Stimulated activated CD8-positive, alpha-beta memory T cell treated with anti-CD3 and anti-CD28 coated beads, Interleukin-7, amount 100 ng/mL, for 48 hours (primary cell): ENCODE measurements at places on chromosomes 4 and X.

DNA sequence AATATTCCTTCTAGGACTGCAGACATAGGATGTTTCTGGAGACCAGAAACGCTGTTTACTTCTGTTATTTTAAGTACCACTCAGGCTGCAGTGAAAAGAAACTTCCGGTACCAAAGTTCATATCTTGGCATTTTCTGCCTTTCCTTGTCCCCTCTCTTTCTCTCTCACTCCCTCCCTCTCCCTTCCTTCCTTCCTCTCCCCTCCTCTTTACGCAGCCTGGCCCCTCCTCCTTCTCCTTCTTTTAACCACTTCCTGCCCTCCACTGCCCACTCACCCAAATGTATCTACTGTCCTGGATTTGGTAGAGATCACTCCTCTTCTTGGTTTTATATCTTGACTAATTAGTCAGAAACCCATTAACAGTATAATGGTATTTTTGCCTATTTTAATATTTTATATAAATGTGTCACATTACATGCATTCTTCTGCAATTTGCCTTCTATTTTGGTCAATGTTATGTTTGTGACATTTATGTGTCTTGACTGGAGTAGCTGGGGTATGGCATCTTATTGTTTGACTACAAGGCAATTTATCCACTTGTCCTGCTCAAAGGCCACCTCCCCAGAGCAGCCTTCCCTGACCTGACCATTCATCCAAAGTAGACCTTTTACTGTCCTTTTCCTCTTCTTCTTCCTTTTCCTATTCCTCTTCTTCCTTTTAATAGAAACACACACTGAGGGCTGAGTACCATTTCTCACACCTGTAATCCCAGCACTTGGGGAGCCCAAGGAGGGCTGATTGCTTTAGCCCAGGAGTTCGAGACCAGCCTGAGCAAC, 56.9 kb downstream of the BCOR start:
- no peak for DNase-seq

DNA sequence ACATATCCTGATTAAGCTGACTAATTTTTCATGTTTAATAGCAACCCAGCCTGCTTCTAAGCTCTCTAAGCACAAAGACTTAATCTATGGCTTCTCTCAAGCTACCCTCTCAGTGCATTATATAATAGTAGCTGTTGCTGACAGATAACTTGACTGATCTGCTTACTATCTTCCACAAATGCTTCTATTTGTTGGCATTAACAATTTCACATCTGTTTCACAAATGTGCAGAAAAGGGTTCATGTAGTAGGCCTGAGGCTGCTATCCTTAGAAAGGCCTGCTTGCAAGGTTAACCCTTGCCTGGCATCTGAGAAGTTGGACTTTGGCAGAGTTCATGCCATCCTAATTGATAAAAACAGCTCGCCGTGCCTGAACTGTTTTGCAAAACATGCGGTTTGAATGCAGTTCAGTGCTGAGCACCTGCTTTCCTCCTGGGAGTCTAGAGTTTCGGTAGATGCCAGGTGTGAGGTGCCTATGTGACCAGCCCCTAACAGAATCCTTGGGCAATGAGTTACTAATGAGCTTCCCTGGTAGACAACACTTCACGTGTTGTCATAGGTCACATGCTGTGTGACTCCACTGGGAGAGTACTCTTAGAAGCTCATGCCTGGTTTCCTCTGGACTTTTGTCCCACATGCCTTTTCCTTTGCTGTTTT, 68.4 kb downstream of the NSG1 start:
- no peak for DNase-seq

DNA sequence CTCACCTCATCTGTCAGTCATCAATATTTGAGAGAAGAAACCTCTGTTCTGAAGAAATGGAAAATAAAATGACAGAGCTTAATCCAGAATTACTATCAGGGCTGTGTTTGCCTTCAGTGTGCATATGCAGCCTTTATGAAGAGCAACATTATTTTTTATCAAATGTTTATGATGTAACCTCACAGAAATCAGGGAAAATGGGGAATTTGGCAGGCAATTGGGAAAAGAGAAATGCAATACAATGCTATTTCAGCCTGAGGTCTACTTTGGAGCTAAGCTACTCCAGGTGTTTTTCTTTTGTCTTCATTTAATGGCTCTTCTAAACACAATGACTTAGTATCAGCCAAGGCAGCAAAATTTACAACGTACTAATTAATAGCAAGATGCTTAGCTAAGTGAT, 241.1 kb upstream of the TET2 start:
- DNase-seq = no peak

DNA sequence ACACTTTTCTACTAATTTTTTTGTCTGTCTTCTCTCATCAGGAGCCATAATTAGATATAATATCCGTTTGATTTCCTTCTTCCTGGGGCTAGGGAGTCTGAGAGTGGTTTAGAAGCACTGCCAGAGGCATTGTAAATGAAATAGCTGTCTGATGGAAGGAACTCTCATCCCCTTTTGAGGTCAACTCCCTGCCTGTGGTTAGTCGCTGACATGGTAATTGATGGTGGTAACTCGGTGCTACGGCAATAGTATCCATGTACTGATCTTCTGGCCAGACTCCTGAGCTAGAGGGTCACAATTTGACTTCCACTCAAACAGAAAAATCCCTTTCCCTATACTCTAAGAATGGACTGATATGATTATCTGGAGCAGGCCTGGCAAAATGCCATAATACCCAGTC, 108.1 kb upstream of the TRPC5 start:
- DNase-seq = no peak

- no peak for DNase-seq
These were observed 9.9 kb downstream of the HMX1 start for GRCh38 chr4:8861576-8862295.

- no peak for DNase-seq
These were observed 86.3 kb downstream of the ZNF827 start for GRCh38 chr4:145852256-145852839.

DNA sequence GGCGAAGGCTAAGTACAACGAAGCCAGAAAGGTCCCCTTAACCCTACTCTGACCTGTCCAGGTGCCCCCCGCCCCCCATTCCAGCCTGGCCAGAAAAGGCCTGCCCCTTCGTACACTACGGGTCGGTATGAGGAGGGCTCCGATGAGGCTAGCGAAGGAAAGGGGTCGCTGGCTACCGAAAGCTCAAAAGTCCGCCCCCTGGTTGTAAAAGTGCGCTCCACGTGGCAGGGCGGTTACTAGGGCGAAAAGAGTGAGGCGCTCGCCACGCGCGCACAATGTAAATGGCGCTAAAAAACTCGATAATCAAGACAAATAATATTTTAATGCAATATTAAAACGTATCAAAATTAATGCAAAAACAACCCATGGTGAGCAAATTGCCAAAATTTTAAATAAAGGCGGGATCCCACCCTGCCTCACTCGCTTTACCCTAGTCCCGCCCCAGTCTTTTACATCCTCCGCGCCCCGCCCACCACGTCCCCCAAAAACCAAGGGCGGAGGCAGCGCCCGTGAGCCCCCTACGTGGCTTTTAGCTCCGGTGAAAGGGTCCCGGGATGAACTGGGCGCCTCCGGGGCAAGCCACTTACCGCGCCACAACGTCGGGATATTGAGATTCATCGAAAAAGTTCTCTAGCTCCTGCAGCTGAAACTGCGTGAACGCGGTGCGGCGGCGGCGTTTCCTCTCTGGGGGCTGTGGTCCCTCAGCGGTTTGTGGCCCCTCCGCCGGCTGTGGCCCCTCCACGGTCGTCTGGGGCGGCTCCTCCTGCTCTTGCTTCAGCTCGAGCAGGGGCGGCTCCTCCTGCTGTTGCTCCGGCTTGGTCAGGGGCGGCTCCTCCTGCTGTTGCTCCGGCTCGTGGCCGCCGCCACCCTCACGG, 929 bp downstream of the ESX1 start:
- DNase-seq = no peak

- DNase-seq = no peak
These were observed 7.6 kb upstream of the MSX1 start for GRCh38 chr4:4851906-4852305.

- no peak for DNase-seq
These were observed 97.6 kb upstream of the C1GALT1C1 start for GRCh38 chrX:120727452-120727851.

DNA sequence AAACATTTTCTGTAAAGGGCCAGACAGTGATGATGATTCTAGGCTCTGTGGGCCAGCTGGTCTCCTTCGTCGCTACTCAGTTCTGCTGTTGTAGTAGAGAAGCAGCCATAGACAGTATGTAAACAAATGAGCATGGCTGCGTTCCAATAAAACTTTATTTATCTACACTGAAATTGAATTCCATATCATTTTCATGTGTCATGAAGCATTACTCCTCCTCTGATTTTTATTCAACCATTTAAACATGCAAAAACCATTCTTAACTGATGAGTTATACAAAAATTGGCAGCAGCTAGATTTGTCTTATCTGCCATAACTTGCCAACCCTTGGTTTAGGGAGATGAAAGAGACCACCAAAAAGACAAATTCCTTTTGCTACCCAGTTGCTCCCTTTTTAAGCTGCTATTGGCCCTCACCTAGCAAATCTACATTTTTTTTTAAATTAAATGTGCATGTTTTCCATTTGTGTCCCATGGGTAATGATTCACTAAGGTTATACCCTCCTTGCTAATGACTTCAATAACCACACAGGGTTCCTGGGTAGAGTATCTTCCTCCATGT, 309.9 kb downstream of the DHX15 start:
- no peak for DNase-seq

GRCh38 chr4:159242427-159242826, 139.5 kb downstream of the RAPGEF2 start:
- no peak for DNase-seq

- no peak for DNase-seq
These were observed at the start of gene STK32B for GRCh38 chr4:5051278-5052203. Gene STK32B (plus strand): TSS chr4:5051480.

DNA sequence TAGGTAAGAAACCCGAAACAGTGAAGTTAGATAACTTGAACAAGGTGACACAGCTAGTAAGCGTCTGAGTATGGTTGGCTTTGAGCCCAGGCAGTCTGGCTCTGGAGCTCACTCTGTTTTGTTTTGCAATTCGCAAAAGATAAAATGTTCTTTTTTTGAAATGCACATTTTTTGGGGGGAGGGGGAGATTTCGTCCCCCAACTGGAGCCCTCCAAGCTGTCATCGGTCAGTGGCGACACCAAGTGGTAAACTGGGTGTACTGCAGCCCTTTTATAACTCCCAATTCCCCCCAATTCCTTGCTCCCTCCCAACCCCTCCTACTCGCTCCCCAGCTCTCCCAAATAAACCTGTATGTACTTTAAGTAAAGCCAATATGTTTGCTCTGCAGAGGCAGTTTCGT, 2.8 kb upstream of the CLCN5 start:
- DNase-seq = no peak

GRCh38 chr4:40401096-40401495, 66.0 kb downstream of the CHRNA9 start:
- no peak for DNase-seq

- DNase-seq = no peak
These were observed 328.2 kb downstream of the DTHD1 start for GRCh38 chr4:36609661-36610060.

GRCh38 chrX:46376246-46376885, 168.9 kb downstream of the ZNF674 start:
- no peak for DNase-seq

GRCh38 chrX:106903291-106903824, at the start of gene RIPPLY1:
Gene RIPPLY1 (minus strand): TSS chrX:106903341. CDS start chrX:106903287, 54 bp downstream.
- DNase-seq = no peak

- no peak for DNase-seq
These were observed 12.3 kb downstream of the FHL1 start for GRCh38 chrX:136159611-136160025.

DNA sequence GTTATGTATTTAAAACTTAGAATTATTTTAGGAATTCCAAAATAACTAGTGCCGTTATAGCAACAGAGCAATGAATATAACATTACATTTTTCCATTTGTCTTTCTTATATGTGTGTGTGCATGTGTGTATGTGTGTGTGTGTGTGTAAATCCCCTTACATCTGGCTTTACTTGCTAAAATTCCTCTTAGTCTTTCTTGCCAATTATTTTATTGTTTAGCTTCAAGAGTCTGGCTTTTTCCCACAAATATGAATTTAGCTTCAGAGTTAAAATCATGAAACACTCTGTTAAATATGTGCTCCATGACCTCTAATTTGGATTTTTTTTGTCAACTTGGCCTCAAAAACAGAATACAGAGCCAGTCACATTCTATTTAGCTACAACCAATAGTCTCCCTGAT, 18.9 kb downstream of the FGF13 start:
- DNase-seq = no peak

GRCh38 chr4:188423039-188423438, 283.8 kb downstream of the TRIML1 start:
- no peak for DNase-seq

- peak; percentile 79 for DNase-seq
These were observed 990 bp downstream of the HNRNPD start for GRCh38 chr4:82372517-82373485.

- DNase-seq = peak; percentile 2
These were observed 20.5 kb downstream of the SPIN4 start for GRCh38 chrX:63330681-63331080.

GRCh38 chr4:121814756-121815155, 8.9 kb downstream of the CCNA2 start:
- DNase-seq = no peak

- DNase-seq = no peak
These were observed 75.6 kb upstream of the BCOR start for GRCh38 chrX:40173143-40174000.

- DNase-seq = no peak
These were observed 29.5 kb downstream of the TAPT1 start for GRCh38 chr4:16196482-16197393.

GRCh38 chrX:41596596-41596995, 92.2 kb upstream of the GPR34 start:
- no peak for DNase-seq

GRCh38 chr4:16083241-16084191, at the start of gene PROM1:
Gene PROM1 (minus strand): TSS chr4:16084023. CDS start chr4:16075906, 8,117 bp downstream.
- no peak for DNase-seq

GRCh38 chrX:101252634-101253033, 33.0 kb downstream of the DRP2 start:
- DNase-seq = no peak
